ENCODE measurements at places on chromosomes 3 and 15. TPM values are rescaled to one million over a fixed set of nuclear protein-coding genes. Genes with fewer than 3 reads are reported as not detected.

Gene GABRR3
- total RNA-seq: 0.31 TPM

Gene PLCB2
- total RNA-seq: not detected

Gene TUSC7
- total RNA-seq: not detected

Gene PIERCE2
- not detected for total RNA-seq

Gene CLDN18
- not detected for total RNA-seq
